ENCODE measurements at places on chromosomes 4 and X.

GRCh38 chrX:119647552-119648420 lies 41.6 kb upstream of the NKRF start:
- no peak for DNase-seq

GRCh38 chr4:72320223-72320948 lies 248.6 kb downstream of the ADAMTS3 start:
- DNase-seq: no peak

- no peak for DNase-seq
Observed at GRCh38 chr4:48778431-48779094, 1.5 kb downstream of the FRYL start.

GRCh38 chr4:184962125-184962638 lies 56.1 kb upstream of the HELT start:
- no peak for DNase-seq

DNA sequence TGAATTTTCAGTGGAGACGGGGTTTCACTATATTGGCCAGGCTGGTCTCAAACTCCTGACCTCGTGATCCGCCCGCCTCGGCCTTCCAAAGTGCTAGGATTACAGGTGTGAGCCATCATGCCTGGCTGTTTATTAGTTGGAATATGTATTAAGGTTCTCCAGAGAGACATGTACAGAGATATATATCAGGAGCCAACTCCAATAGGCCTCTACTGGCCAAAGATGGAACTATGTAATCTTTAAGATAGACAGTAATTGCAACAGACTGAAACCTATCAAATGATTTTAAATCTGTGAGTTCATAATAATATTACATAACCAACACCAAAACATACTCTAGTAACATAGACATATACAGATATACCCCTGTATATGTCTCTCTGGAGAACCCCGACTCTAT lies 5.8 kb upstream of the DMP1 start:
- DNase-seq: no peak

DNA sequence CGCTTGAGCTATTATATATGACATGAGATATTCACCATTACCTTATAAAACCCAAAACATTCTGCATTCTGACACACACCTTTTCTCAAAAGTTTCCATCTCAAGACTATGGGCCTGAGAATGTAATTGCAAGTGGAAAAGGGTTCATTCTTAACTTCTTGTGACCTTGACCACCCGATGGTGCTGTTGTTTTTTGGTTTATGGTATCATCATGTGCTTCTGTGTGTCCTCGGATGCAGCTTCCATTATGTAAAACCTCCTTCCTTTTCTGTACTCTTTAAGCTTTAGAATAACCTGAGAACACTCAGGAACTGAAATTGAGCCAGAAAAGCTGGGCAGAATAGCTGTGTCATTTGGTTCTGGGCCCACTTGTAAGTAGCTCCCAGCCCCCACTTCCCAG lies 16.2 kb upstream of the PUDP start:
- DNase-seq: no peak
